Metanephros (tissue), 2 donors: ENCODE measurements at places on chromosomes 4 and X. TPM values are rescaled to one million over a fixed set of nuclear protein-coding genes. Genes with fewer than 3 reads are reported as not detected.

LRAT gene
- 0.58 TPM for total RNA-seq

NLRP2B gene
- total RNA-seq: 0.06 TPM

MAGEA9B gene
- not detected for total RNA-seq

MAGEA4 gene
- not detected for total RNA-seq

VCX3A gene
- not detected for total RNA-seq

MEPE gene
- total RNA-seq: not detected

UBA1 gene
- 186 TPM for total RNA-seq

TEX13B gene
- total RNA-seq: not detected

USP17L27 gene
- total RNA-seq: not detected

BTK gene
- 6.0 TPM for total RNA-seq

KLKB1 gene
- total RNA-seq: 0.82 TPM

PHKA2 gene
- 46.9 TPM for total RNA-seq
